Stimulated activated CD8-positive, alpha-beta memory T cell treated with anti-CD3 and anti-CD28 coated beads, Interleukin-2, amount 100 ng/mL, for 1 hour (primary cell): ENCODE measurements at places on chromosomes 3 and 15.

GRCh38 chr3:33831053-33831452 is 32.6 kb downstream of the PDCD6IP start:
- no peak for DNase-seq

GRCh38 chr3:117910820-117911521 is 1123.7 kb downstream of the IGSF11 start:
- no peak for DNase-seq

DNA sequence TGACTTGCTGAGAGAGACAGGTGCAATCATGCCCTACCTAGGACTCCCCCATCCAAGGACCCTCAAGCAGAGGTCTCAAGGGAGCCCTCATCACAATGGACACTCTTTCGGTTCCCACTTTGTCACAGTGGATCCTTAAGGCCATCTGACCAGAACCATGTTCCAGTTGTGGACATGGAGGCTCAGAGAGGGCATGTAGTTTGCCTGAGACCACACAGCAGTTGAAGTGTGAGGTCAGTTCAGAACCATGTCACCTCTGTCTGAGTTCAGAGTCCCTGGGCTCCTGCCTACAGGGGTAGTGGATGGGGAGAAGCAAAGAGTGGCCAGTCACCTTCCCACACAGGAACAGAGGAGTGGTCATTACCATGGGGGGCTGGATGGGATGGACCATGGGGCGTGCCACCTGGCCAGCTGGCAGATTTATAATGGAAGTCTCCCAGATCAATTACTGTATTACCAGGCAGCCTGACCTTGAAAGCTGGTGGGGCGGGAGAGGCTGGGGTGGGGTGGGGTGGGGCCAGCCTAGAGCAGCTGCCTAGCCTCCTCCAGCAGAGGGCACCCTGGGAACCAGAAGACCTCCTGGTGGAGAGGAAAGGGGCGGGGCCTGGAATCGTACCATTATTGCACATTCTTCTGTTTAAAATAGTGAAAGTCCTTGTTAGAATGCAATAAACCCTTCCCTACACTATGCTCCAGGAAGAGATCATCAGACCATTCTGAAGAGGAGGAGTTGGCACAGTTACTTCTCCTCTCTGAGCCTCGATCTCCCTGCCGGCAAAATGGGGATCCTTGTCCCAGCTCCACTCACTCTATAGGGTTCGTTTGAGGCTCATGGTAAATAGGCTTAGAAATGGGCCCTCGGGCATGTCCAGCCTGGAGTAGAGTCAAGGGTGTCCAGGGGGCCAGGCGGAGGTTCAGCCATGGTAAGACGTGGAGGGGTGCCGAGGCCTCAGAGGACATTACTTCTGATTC is 26.9 kb upstream of the LINGO1 start:
- DNase-seq = no peak

- DNase-seq = no peak
These were observed 43.3 kb downstream of the POMGNT2 start for GRCh38 chr3:43062564-43063040.

DNA sequence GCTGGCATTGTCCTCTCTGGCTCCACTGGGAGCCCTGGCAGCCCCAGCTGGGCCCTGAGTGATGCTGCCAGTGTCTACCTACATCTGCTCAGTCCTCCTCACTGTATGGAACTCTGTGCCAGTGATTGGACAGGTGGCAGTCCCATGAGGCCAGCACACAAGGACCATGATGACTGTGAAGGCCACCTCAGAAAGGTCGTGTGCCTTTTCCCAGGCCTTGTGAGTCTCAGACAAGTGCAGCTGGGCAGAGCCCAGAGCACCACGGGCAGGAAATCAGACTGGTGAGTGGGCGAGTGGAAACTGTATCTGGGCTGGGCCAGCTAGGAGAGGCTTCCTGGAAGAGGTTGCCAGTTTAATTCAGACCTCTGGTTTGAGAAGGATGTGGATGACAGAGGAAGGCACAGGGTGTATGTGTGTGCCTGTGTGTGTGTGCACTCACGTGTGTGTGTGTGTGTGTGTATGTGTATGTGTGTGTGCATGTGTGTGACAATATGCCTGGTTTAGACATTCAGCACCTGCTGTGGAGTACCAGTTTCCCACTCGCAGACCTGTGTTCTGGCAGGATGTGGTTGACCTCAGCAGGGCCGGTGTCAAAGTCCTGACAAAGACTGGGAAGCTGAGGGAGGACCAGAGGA is 7.0 kb downstream of the MAPKAPK3 start:
- no peak for DNase-seq

DNA sequence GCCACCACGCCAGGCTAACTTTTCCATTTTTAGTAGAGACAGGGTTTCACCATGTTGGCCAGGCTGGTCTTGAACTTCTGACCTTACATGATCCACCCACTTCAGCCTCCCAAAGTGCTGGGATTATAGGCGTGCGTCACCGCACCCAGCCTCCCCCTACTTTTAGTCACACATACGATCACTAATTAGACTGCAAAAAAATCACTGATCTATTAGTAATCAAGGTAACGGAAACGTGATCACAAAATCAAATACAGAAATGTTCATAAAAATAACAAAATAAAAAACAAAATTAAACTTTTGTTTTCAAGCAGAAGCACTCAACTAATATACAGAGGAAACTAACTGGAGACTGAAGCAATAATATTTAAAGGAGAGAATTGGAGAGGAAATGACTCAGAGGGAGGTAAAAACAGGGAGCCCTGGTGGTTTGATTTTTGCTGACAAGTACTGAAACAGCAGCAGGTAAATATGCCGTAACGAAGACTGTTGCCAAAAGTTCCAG is 4.6 kb downstream of the WDR53 start:
- DNase-seq = no peak

DNA sequence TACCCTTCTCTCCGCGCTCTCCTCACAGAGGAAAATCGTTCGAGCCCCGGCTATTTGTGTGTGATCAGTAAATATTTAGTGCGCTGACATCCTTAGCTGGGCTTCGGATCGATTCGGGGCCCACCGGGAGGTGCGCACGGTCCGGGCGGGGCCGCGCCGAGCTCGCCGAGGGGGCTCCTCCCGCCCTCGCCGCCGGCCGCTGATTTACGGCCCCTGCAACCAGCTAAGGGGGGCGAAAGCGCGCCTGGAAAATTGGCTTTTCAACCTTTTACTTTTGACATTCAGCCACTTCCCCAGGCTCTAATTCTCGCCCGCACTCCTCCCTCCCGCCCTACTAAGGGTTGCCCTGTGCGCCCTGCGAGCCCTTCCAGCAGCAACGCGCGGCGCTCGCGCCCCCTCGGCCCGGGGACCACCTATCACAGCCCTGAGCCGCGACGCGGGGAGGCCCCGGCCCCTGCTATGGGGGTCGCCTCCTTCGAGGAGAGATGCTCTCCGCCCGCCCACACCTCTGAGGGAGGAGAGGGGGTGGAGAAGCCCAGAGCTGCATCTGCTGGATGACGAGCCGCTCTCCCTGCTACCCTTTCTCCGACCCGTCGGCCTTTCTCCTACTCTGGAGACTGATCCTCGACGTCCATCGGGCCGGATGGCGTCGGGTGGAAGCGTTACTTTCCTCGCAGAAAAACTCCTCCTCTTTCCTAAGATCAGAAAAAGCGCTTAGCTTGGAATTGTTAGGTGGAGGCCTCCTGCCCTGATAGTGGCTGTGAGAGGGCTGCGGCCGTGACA is 7.8 kb upstream of the NR2F2 start:
- DNase-seq = no peak
